ENCODE measurements at places on chromosomes 3 and 15. TPM values are rescaled to one million over a fixed set of nuclear protein-coding genes. Genes with fewer than 3 reads are reported as not detected.

DNA sequence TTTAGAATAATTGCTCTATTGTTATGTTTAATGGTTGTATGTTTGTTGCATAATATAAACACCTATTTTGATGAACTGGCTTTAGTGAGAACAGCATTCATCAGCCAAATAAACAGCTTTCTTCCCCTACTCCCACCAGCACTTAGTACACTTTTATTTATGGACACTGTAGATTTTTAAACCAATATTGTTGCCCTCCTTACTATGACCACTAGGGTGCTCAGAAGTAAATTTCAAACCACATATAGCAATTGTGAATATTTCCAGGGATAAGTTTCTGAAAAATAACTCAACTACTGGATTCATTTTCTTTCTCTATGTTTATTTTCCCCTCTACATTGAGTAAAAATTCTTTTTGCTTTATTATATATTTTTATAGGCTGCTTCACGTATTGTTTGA, 84.7 kb upstream of the PTX3 start:
- no peak overlapping the region for H3K27ac ChIP-seq
- H3K27me3 ChIP-seq = no peaks in the 10 kb centered on the region
- no peak overlapping the region for H3K4me3 ChIP-seq

GRCh38 chr3:8713901-8714759, 19.5 kb upstream of the CAV3 start:
- no peaks in the 10 kb centered on the region for H3K27me3 ChIP-seq
- H3K4me3 ChIP-seq = no peak overlapping the region
- H3K27ac ChIP-seq = no peak overlapping the region
- no peaks in the 10 kb centered on the region for H3K36me3 ChIP-seq

DNA sequence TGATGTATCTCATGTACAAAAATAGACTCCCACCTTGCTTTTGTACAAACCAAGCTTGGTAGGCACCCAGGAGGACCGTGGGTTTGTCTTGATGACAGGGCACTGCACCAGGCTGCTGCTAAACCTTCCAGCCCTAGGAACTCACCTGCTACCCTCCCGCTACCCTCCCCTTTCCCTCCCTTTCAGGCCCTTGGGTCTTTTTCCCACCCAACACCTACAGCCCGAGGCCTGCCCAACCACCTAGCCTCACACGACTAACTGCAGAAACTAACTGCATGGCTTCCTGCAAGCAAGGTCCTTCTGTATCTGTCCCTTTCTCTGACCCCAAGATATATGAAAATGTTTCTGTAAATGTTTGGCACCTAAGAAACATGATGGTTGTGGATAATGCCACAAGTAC, 11.1 kb downstream of the PPM1M start:
- no peak for DNase-seq
- no peak overlapping the region for H3K27ac ChIP-seq
- H3K36me3 ChIP-seq = peaks cover 34% of the 10 kb centered on the region

GRCh38 chr3:34174740-34175139, 376.3 kb downstream of the PDCD6IP start:
- no peaks in the 10 kb centered on the region for H3K36me3 ChIP-seq
- H3K4me1 ChIP-seq = no peaks in the 10 kb centered on the region
- H3K27me3 ChIP-seq = no peaks in the 10 kb centered on the region
- H3K27ac ChIP-seq = no peak overlapping the region
- DNase-seq = no peak

GRCh38 chr3:4782095-4782494, 197.1 kb upstream of the BHLHE40 start:
- DNase-seq = no peak
- H3K27me3 ChIP-seq = no peaks in the 10 kb centered on the region
- H3K4me3 ChIP-seq = no peak overlapping the region

- no peak overlapping the region for H3K27ac ChIP-seq
- no peak for DNase-seq
- no peak overlapping the region for H3K4me3 ChIP-seq
- no peaks in the 10 kb centered on the region for H3K27me3 ChIP-seq
- H3K4me1 ChIP-seq = no peaks in the 10 kb centered on the region
Measured at GRCh38 chr3:107347751-107348150, 29.5 kb upstream of the CCDC54 start.

DNA sequence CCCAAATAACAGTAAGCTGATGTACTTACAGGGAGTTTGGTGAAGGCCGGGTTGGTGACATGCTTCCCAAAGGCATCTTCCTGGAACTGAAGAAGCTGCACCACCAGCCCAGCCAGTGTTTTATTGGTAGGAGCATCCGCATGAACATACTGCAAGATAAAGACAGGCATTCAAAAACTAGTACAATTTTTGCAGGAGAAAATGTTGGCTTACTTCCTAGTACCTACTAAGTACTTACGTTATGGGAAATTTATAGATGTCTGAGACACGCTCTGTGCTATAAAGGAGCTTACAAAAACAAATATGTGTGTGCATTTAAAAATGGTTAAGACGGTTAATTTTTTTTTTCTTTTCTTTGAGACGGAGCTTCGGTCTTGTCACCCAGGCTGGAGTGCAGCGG, 8.9 kb downstream of the SMARCC1 start:
- H3K4me1 ChIP-seq = peaks cover 3% of the 10 kb centered on the region
- H3K36me3 ChIP-seq = no peaks in the 10 kb centered on the region
- no peak overlapping the region for H3K27ac ChIP-seq
- no peaks in the 10 kb centered on the region for H3K27me3 ChIP-seq

- no peaks in the 10 kb centered on the region for H3K27me3 ChIP-seq
- peak; percentile 27 for DNase-seq
- peaks cover 3% of the 10 kb centered on the region for H3K4me1 ChIP-seq
- H3K36me3 ChIP-seq = no peaks in the 10 kb centered on the region
- H3K4me3 ChIP-seq = peak overlapping the region; percentile 91
- peak overlapping the region; percentile 98 for H3K27ac ChIP-seq
Measured at GRCh38 chr3:179147514-179147872, 664 bp upstream of the PIK3CA start.

- no peak overlapping the region for H3K27ac ChIP-seq
- DNase-seq = no peak
- H3K27me3 ChIP-seq = no peaks in the 10 kb centered on the region
- H3K4me1 ChIP-seq = no peaks in the 10 kb centered on the region
- H3K4me3 ChIP-seq = no peak overlapping the region
Measured at GRCh38 chr15:69862540-69862939, 235.2 kb downstream of the TLE3 start.

MESP2 gene
- 0.12 TPM for polyA plus RNA-seq

TMF1 gene
- polyA plus RNA-seq = 10.7 TPM

AP3B2 gene
- polyA plus RNA-seq = 9.5 TPM

TRIM42 gene
- polyA plus RNA-seq = not detected

GRM7 gene
- polyA plus RNA-seq = 0.23 TPM

TM4SF18 gene
- polyA plus RNA-seq = 2.4 TPM
